Hematopoietic multipotent progenitor cell treated with erythropoietin and hydrocortisone succinate and interleukin-3 and kit ligand, for 15 days (in vitro differentiated cells): ENCODE measurements at places on chromosomes 12 and 14.

- no peak for DNase-seq
These were observed 29.0 kb downstream of the TESC start for GRCh38 chr12:117069926-117070900.

DNA sequence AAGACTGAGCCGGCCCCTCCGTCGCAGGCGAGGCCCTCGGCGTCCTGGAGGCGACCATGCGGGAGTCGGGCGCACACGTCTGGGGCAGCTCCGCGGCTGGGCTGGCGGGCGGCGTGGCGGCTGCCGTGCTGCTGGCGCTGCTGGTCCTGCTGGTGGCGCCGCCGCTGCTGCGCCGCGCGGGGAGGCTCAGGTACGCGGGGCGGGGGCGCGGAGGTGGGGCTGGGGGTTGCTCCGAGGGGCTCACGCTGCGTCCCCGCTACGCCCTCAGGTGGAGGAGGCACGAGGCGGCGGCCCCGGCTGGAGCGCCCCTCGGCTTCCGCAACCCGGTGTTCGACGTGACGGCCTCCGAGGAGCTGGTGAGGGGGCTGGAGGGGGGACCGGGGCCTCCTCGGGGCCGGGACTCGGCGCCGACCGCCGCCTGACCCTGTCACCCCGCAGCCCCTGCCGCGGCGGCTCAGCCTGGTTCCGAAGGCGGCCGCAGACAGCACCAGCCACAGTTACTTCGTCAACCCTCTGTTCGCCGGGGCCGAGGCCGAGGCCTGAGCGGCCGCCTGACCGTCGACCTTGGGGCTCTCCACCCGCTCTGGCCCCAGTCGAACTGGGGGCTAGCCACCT, 7.8 kb downstream of the AMN start:
- no peak for DNase-seq

GRCh38 chr12:74119811-74120362, 417.7 kb upstream of the ATXN7L3B start:
- no peak for DNase-seq

- no peak for DNase-seq
These were observed 210.4 kb downstream of the CHST11 start for GRCh38 chr12:104667139-104667538.

DNA sequence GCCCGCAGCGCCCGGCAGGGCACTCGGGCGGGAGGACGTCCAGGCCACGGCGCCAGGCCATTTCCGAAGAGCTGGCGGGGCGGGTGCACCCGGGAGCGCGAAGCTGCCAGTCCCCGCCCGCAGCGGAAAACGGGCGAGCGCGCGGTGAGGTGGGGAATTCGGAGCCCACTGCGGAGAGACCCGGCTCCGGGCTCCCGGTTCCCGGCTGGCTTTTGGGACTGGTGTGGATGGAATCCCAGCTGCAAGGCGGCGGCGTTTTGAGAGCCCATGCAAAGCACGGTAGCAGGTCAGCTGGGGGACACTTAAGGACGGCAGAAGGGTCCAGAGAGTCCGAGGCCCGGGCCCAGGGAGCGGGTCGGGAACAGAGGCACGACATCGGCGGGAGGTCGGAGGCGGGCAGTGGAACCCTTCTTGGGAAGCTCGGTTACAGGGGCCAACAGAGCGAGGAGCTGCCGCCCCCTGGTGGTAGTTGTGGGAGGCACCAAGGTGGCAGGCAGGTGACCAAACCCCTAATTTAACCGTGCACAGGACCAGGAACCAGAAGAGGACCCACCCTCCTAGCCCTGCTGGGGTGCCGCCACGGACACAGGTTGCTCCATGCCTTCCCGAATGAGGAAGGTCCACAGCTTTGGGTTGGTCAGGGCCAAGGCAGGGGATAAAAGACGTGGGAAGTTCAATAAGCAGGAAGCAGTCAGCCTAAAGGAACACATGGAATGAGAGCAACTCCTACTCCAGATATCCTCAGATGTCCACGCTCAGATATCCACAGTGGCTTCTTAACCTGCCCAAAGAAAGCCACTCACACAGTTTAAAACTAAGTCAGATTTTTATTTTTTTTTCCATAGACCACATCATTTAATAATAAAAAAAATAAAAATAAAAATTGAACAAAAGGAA, 685 bp upstream of the CDH24 start:
- peak; percentile 86 for DNase-seq

- no peak for DNase-seq
These were observed 100.0 kb upstream of the HECTD1 start for GRCh38 chr14:31307618-31308017.

- no peak for DNase-seq
These were observed 269.3 kb downstream of the DAD1 start for GRCh38 chr14:22319526-22320361.

- no peak for DNase-seq
These were observed 2.1 kb upstream of the HOXC8 start for GRCh38 chr12:54006559-54007220.

DNA sequence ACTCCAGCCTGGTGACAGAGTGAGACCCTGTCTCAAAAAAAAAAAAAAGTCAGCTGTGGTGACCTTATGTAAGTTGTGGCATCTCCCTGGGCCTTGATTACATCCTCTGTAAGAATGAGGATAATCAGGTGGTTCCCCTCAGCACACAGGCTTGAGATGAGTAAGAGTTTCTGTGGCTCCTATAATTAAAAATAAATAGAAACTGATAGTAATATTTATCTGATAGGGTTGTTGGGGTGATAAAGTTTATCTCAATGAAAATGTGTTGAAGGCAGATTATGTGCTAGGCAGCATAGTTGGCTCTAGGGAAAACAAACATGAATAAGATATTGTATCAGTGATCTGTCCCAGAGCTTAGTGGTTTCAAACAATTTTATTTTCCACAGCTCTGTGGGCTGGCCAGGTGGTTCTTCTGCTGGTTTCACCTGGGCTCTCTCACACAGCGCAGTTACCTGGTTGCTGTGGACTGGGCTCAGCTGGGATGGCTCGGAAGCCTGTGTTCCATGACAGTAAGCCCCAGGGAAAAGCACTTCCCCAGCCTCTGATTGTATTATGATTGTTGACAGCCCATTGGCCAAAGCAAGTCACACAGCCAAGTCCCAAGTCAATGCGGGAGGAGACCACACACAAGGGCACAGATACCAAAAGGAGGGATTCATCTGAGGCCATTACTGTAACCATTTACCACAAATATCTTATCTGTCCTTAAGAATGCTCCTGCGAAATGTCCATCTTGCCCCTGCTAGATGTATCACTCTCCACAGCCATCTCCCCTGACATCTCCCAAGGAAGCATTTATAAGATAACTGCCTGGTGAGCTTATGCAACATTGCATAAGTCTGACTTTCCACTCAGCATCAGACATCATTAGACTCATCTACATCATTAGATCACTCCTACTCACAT, 151.7 kb downstream of the NUAK1 start:
- DNase-seq, result no peak

DNA sequence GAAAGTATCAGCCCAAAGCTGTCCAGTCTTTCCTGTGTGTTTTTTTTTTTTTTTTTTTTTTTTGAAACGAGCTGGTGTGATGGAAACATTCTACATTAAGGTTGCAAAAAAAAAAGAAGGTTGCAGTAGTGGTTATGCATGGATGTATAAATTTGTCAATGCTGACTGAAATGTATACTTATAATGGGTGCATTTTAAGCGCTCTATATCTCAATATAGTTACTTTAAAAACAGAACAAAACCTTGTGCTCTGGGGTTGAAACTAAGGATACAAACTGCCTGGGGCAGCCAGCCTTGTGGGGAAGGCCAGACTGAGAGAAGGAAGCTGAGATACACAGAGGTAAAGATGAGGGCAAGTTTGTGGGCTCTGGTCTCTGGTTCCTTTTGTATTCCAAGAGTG, 87.3 kb upstream of the RMST start:
- DNase-seq, result no peak

DNA sequence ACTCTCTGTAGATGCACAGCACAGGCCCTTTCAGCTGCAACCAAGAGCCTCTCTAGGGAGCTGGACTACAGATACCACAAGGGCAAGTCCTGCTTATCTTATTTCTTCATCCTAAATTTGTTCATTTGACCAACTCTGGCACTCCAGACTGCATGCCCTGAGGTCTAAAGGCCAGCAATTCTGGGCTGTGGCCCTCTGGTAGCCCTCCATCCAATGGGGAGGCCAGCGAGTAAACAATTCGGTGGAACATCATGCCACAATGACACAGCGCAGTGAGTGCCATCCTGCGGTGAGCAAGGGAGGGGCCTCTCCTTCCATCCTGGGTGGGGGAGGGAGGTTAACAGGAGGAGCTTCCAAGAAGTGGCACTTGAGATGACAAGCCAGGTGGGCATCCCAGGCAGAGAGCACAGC, 652 bp upstream of the SELPLG start:
- DNase-seq, result peak; percentile 73

- no peak for DNase-seq
These were observed 13.5 kb upstream of the TAS2R46 start for GRCh38 chr12:11075642-11076041.

- DNase-seq, result no peak
These were observed 115.6 kb upstream of the METAP2 start for GRCh38 chr12:95358111-95359083.

- DNase-seq, result no peak
These were observed 680.9 kb upstream of the LMO3 start for GRCh38 chr12:17286874-17287273.

DNA sequence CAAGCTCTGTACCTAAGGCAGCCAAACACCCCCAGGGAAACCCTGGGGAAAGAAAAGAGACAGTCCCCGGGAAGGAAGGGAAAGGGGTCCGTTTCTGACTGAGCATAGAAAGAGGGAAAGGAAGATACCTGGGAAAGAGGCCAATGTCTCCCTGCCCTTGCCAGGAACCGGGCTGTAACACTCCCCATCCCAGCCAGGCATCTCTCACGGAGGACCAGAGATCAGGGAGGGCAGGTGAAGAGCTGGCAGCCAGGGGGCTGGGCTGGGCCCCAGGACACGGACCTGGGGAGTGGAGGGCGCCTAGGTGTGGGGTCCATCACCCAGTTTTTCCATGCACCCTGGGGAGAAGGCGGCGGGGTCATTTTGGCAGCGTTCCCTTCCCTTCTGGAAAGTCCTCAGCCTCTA, 18.9 kb upstream of the PLEKHH1 start:
- no peak for DNase-seq

DNA sequence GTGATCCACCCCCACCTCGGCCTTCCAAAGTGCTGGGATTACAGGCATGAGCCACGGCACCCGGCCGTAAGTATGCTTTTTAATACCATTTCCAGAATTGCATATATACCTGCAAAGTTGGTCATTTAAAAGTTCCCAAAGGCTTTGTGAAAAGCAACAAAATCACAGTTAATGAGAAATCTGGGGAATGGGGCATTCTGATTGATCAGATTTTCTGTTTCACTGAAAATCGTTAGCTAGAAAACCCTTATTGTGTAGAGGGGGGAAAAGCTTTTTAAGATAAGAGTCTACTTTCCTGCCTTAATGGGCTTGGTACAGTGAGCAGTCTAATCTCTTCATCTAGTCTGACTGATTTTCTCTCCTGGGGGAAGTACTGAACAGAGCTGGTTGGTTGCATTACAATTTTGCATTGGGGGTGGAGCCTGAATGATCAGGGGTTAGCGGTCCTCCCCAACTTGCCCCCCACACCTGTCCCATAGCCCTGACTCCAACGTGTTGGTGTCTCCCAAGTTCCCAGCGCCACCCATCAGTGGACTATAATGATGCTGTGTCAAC, 23.8 kb downstream of the IL31 start:
- DNase-seq, result no peak

DNA sequence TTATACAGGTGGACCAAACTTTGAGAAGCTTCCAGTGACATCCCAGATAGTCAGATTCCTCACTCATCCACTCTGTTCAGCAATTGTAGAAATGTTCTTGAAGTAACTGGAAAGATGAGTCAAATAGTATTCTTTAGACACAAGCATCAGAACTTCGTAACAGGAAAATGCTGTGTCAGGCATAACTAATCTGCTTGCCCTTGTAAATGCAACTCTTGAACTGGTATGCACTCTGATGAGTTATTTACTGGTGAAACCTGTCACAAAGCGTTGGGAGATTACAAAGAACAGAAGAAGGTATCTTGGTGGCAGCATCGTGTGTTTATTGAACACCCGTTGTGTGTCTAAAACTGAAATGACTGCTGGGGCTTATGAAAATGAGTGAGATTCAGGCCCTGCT, 10.8 kb upstream of the DUSP6 start:
- DNase-seq, result no peak

DNA sequence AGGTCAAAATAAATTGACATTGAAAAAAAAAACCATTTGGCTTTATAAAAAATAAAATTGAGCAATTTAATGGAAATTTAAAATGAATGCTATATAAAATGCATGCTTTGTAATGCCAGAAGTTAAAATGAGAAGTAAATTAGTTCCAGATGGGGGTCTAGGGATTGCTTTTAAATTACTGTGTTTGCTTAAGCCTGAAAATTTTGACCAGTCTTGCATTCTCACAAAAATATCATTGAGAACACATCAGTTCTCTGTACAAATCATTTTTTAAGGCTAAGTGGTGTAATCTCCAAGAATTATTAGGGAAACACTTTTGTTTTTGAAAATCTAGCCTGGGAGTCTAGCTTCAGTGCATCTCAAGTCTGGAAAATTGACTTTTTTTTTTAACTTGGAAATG, 90.7 kb downstream of the RERG start:
- DNase-seq, result no peak

DNA sequence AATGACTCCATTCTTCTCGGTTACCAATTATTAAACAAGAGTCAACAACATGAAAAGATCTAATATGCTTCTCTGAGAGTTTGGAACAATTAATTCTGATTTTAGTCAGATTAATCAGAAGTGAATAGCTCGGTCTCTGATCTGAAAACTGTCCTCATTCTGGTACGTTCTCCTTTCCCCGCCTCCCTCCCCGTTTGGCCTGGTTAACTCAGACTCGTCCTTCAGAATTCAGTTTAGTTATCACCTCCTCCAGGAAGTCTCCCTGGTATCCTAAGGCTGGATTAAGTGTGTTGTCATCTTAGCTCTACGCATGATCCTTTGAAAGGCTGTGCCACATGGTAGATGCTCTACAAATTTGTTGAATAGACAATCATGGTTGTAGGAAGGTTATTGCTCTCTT, 22.2 kb downstream of the MAP4K5 start:
- no peak for DNase-seq

DNA sequence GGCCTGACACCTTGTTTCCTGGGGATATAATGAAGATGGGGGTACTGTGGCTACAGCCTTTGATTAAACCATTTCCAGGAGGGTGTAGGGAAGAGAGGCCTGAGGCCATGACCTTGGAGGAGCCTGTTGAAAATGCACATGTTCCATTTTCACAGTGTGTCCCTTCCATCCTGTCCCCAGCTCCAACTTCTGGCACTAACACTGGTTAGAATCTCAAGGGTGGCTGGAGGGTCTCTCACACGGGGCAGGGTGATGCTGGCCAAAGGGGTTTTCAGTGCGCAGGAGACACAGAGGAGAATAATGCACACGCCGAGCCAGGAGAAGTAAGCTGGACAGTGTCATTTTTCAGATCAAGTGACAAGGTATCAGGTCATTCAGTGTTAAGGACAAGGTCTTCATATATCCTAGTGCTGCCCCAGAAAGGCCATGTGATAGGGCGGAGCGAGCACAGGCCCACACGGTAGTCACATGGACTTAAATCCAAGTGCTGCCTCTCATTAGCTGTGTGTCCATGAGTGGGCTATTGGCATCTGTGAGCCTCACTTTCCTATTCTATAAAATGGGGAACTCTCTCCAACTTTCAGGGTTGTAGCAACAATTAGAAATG, 36.4 kb upstream of the TUNAR start:
- no peak for DNase-seq
